ENCODE measurements at places on chromosomes 16 and 17.
A peak's percentile ranks its signal among the peaks of the same experiment; 100 is the strongest.

DNA sequence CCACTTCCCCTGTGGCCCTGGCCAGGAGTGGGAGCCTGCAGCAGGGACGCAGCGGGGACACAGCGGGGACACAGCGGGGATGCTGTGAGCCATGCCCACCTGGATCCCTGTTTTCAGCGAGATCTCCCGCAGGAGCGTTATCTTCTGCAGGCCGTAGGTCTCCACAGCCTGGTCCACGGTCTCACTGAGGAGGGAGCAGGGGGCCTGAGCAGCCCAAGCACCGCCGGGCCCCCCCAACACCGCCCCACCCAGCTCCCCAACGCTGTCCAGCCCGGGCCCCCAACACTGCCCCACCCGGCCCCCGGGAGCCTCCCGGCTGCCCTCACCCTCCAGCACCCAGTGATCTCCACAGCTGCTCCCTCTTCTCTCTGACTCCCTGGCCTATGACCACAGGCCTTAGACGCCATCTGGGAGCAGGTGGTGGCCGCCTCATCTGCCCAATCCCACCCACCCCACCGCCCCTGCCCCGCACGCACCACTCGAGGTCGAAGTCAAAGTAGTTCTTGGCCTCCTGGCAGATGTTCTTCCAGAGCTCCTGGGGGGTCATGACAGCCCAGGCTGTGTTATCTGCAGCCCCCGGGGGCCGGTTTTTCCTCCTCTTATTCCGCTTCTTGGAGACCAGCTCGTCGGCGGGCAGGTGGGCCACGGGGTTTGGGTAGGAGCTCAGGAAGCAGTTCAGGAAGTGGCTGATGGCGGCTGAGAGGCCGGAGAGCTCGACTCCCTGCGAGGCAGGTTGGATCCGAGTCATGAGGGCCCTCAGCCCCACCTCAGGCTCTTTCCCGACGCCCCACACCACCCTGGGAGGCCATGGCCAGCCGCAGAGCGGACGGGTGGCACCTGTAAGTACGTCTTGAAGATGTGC lies 17.0 kb downstream of the CLUH start:
- no peak for DNase-seq

DNA sequence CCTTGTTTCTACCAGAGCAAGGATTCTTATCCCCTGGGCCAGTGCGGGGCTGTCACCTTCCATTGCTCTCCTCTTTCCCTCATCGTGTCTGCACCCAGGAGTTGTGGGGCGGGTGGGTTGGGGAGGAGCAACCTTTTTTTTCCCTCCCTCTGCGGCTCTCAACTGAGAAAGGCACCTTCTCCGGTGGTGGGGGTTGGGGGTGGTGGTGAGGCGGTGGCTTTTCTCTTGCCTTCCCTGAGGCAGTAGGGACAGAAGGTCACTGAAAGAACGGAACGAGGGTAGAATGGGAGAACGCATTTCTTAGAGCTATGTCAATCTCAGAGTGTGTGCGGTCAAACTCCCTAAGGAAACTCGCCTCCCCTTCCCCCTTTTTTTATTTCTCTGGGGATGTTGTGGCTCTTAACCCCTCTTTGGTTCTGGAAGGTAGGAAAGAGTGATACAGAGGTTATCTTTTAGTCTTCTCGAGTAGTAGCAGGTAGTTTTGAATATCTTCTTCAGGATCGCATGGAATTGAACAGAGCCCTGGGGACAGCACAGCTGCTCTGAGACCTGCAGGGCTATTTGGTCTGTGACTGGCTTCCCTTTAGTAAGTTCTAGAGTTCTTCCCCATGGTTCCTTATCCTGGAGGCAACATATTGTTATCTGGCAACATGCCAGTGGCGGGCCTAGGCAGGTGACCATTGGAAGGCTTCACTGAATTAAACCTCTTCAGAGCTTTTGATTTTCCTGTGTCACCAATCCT lies 994 bp downstream of the CLTC start:
- peak; percentile 48 for DNase-seq

DNA sequence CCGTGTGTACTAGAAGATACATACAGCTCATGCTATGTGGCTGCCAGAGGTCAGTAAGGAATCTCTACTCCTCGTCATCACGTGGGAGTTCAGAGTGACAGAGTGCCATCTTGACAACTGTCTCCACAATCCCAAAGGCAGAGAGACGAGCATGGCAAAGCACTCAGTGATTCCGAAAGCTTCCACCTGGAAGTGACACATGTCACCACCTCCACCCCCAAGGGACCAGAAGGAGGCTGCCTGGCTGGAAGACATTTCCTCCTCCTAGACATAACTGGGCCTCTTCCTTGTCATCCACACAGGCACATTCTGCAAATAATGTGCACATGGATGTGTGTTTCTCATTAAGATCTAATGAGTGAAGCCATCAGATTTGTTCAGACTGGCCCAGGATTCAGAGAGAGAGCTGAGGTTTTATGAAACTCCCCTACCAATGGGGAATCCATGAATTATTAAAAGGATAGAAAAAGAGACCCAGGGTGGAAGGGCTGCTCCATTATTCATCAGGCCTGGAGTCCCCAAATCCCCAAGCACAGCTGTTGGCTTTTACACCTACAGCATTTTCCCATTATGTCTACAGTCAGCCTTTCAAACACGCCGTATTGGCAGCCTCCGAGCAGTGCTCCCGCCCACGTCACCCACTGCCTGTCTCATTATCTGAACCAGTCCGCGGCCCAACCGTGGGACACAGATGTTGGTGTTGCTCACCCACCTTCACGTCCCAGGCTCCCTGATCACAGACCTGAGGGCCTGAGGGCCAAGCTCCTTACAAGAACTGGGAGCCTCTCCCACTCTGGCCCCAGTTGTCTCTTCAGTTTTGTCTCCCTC lies 3.3 kb upstream of the CACNG5 start:
- DNase-seq, result no peak

GRCh38 chr16:87618216-87618615 lies 15.9 kb downstream of the JPH3 start:
- no peak for DNase-seq

DNA sequence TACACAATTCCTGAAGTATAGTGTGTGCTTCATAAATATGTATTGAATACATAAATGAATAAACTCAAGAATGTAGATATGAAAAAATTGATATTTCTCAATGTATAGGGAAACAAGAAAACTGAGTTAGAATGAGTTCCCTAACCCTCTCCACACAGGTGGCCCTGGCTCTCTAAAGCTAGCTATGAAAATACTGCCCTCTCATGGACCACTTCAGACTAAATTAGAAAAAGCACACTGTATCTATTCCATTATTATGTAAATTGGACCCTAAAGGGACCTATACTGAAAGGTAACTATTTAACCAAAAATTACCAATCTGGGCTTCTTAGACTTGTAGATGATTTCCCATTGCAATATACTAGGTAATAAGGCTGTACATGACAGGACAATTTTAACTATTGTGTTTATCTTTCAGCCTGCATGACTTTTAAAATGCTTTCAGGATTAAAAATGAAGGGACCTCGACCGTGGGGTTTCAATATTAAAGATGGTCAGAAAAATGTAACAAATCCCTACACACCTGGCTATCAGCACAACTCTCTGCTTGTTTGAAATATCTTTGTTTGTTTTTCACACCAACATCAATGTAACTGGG lies 672.5 kb upstream of the KIF2B start:
- DNase-seq, result peak; percentile 30

GRCh38 chr16:1917665-1918350 lies 407 bp downstream of the HS3ST6 start:
- DNase-seq, result no peak

GRCh38 chr17:81240761-81241160 lies 1.6 kb downstream of the NDUFAF8 start:
- no peak for DNase-seq

DNA sequence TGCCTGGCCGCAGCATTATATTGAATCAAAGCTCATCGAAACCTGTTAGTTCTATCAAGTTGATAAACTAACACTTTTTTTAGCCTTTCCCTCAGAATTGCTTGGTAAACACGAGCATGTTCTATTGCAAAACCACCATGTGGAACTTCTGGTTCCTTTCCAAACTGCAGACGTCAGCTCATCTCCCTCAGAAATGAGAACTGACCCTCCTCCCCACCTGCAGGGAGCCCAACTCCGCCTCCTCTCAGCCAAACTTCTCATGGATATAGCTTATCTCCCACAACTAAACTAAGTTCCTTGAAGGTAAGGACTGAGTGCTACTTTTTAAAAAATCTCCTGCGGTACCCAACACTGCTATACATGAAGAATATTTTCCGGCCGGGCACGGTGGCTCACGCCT lies 6.7 kb downstream of the SHMT1 start:
- peak; percentile 21 for DNase-seq

- no peak for DNase-seq
These were observed 24.7 kb downstream of the WSB1 start for GRCh38 chr17:27318633-27319032.

DNA sequence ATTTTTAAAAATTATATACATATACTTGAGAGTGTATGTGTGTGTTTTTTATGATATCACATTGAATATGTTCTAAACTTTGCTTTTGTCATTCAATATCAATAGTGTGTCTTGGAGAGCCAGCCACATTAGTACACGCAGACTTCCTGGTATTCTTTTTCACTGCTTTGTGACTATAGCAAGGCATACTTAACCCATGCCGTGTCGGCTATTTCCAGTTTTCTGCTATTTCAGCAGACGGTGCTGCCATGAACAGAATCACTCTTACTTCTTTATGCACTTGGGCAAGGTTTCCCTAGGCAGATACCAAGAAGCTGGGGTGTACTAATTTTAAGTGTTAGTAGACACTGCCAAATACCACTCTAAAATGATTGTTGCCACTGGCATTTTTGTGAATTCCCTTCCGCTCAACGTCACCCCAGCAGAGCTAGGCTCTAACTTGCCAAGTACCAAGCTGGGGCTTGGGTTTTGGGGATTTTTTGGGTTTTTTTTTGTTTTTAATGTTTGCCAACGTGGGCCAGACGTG lies 134.9 kb downstream of the SOCS1 start:
- DNase-seq, result no peak

DNA sequence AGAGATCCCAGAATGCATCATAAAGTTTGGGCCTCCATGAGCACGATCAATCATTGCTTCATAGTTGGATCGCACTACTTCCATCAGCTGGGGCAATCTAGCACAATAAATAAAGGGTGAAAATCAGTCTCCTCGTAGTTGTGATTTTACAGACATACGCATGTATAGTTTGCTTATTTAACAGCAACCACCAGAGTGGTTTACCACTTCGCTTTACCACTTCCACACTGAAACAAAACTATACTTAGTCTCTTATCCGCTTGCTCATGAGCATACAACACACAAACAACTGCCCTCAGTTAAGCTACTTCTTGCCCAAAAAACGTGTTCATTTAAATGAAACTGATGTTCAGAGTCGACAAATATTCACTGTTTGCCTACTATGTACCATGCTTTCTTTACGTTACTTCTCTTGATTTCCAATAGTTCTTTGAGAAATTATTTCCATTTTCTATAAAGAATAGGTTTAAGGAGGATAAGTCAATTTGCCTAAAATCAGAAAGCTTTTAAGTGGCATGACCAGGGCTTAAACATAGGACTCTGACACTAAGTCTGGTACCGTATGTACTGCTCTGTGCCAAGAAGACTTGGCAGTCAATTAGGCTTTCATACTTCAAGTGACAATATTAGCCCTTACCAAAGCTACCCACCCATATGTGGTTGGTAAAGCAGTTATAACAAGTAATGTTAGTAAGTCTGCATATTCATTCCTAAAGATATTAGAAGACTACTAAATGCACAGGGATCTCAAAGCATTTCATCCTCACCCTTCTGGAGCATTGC lies 22.0 kb downstream of the SETD6 start:
- no peak for DNase-seq

- DNase-seq, result no peak
These were observed 140.5 kb downstream of the SEC14L1 start for GRCh38 chr17:77281122-77281903.

- DNase-seq, result no peak
These were observed 16.7 kb upstream of the C16orf78 start for GRCh38 chr16:49356728-49357488.

DNA sequence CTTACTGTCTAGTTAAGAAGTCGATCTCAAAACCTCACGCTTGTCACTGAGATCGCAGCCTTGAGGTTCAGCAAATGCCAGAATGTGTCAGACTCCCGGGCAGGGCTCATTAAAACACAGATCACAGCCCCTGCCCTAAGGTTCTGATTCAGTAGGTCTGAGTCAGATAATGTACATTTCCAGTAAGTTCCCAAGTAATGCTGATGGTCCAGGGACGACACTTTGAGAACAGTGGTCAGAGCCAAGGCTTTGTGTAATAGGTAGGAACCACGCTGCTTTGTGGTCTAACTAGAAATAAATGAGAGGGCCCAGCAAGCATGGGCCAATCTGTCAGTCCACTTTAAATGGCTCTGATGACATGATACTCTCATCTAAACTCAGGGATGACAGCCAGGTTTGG lies 228.6 kb downstream of the ZFHX3 start:
- peak; percentile 60 for DNase-seq

DNA sequence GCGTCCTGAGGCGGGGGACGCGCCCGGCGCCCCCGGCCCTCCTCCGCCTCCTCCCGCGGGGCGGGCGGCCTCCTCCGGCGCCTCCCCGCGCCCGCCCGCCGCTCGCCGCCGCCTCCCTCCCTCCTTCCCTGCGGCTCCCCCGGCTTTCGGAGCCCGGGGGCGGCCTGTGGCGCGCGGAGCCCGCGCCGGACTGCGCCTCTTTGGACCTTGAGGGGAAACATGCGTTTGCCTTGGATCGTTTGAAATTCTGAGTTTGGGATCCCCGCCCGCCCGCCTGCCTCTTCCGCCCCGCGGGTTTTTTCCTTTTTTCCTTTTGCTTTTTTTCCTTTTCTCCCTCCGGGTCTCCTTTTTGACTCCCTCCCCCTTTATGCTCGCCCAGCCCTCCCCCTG lies 390 bp downstream of the ZNRF1 start:
- no peak for DNase-seq

DNA sequence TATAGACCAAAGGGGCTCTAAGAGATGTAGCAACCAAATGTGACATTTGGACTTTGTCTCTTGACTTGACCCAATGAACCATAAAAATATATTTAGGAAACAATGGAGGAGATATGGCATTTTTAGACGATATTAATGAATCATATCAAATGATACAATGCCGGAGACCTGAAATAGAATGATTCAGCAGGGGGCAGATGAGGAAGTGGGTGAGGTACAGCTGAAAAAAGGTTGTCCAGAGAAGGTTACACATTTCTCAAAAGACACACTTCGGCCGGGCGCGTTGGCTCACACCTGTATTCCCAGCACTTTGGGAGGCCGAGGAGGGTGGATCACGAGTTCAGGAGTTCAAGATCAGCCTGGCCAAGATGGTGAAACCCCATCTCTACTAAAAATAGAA lies 16.5 kb upstream of the SNN start:
- no peak for DNase-seq

DNA sequence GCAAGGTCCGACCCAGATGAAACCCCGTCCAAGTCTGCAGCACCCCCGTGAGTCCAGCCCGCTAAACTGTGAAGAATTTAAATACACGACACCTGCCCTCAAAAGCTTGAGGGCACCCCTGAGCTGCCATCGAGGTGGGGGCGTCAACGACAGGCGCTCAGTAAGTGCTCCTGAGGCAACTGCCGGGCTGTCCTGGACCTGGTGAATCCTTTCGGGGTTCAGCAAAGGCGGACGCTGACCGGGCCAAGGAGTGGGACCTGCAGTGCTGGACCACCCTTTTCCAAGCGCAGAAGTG lies 512 bp upstream of the ENDOV start:
- DNase-seq, result no peak

Measured in muscle of back (tissue), 13 donors.